Right forelimb (tissue), 1 donor: ENCODE measurements at places on chromosomes 16 and 17.

GRCh38 chr17:73547790-73548189 is 96.5 kb downstream of the SDK2 start:
- no peak for DNase-seq

DNA sequence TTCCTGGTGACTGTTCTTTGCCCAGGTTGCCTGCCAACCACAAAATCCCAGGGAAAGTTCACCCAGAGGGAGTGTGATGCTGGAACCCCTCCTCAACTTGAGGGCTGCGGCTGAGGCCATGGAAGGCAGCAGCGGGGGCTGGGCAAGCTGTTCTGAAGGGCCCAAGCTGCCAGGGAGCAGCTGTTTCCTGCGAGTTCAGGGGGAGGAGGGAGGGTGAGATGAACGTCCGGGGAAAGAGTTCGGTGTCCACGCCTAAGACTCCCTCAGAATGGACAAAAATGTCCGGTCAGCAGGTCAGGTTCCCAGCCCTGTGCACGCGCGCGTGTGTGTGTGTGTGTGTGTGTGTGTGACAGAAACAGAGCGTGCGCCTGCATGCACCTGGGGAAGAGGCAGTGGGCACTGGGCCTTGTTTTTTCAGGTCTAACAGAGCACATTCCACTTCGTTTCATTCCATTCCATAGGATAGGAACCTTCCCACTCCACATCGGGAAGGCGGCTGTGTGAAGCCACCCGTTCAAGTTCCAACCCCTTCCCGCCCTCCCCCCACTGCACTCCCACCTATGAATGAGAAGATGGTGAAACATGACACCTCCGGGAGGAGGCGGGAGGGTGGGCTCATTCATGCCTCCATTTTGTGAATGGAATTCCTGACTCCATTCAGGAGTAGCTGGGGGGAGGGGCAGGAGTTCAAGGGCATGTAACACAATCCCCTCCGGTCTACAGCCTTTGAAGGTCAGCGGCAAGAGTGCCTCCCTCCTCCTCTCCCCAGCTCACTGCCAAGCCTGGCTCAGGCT is 15.7 kb downstream of the ETV4 start:
- DNase-seq = peak; percentile 90

- no peak for DNase-seq
These were observed 68.6 kb upstream of the TOB1 start for GRCh38 chr17:50934672-50935220.

GRCh38 chr17:79009397-79010303 is at the start of gene CANT1:
Gene CANT1 (minus strand): TSS chr17:79009764. CDS start chr17:78997622, 12,142 bp downstream.
- DNase-seq = peak; percentile 90

- no peak for DNase-seq
These were observed 3.0 kb downstream of the HIRIP3 start for GRCh38 chr16:29992344-29992967.

DNA sequence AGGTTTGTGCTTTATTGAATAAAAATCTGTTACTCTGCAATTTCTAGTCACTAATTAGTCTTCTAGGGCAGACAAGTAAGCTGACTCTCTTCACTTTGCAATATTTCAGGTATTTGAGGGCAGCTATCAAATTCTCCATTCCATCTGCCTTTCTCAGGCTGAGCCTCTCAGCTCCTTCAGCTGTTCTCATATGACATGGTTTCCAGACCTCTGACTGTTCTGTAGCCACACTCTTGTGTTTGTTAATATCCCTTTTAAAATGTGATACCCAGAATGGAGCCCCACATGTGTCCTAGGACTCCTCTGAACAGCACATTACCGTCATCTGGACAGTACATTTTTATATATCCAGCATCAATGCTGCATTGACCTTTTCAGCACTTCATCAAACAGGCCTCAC is 46.1 kb upstream of the MTMR4 start:
- no peak for DNase-seq

GRCh38 chr17:59401725-59402124 is 70.3 kb downstream of the YPEL2 start:
- no peak for DNase-seq

GRCh38 chr17:34974794-34975785 is 5.2 kb upstream of the LIG3 start:
- DNase-seq = no peak

GRCh38 chr16:5633845-5634440 is 536.3 kb upstream of the EEF2KMT start:
- no peak for DNase-seq

GRCh38 chr17:60766778-60767190 is 89.1 kb downstream of the BCAS3 start:
- no peak for DNase-seq

GRCh38 chr17:81578561-81579225 is 26.5 kb upstream of the FAAP100 start:
- no peak for DNase-seq

- DNase-seq = no peak
These were observed 9.2 kb downstream of the C17orf67 start for GRCh38 chr17:56824503-56824902.

DNA sequence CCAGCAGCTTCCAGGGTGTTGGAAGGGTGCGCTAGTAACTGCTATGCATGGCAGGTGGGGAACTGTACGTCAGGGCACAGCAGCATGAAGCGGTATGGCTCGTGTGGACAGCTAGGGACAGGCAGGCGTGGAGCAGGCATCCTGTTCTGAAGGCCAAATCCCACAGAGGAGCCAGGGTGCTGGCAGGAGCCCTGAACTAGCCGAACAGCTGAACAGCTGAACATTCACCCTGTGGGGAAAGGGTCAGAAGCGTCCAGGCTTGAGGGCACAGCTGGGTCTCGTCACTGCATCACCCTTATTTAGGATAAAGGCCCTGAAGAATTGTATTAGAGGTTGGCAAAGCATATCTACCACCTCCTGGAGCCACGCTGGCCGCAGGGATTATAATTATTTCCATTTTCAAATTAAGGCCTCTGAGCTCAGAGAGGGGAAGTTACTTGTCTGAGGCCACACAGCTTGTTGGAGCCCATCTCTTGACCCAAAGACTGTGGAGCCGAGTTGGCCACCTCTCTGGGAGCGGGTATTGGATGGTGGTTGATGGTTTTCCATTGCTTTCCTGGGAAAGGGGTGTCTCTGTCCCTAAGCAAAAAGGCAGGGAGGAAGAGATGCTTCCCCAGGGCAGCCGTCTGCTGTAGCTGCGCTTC is 3.3 kb upstream of the STH start:
- DNase-seq = no peak

DNA sequence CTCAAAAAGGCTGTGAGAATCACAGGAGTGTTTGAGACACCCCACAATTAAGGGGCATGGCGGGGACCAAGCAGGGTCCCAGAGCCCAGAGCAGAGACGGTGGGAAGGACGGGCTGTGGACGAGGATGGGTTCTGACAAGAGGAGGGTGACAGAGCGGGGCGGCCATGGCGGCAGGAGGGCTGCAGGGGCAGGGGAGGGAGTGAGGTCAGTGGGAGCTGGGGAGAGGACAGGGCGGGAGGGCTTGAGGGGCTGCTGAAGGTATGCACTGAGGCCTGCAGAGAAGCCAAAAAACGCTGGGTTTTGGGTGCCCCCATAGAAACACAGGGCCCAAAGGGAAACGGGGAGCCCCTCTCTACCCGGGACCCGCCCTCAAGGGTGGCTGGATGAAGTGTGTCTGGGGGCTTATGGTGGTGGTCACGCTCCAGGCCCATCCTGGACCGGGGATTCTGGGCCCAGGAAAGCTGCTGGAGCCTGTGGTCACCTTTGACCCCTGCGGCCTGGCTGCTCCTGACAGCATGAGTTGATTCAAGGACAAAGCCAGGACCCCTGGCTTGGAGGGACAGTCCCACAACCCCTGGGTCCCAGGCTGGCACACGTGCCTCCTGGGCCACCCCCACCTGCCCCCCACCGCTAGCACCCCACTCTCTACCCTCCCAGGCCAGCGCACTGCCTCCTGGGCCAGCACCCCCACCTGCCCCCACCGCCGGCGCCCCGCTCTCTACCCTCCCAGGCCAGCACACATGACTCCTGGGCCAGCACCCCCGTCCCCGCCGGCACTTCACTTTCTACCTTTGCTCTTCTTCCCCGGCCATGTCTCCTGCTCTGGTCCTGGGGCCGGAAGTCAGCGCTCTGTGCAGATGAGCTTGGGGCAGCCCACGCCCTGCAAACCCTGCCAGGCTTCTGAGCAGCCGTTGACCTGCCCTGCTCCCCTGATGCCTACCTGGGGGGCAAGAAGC is 31.0 kb upstream of the ACSF3 start:
- DNase-seq = no peak

- DNase-seq = no peak
These were observed 4.4 kb downstream of the TMEM92 start for GRCh38 chr17:50278526-50279180.

DNA sequence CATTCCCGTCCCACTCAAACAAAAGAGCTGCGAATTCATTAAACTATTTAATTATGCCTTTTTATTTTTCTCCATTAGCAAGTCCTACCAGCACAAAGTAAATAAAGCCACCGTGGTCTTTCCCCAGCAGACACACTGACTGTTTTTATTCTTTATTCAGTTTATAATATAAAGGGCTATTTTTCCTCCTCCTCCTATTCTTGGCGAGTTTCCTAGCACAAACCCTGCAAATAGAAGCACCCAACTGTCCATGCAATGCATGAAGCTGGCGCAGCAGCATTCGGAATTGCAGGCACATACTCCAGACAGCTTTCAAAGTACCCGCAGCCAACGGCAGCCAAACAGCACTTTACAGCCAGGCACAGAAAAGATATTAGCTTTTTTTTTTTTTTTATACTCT is 583.4 kb upstream of the PSMD7 start:
- DNase-seq = no peak
